ENCODE measurements at places on chromosomes 13 and 19. TPM values are rescaled to one million over a fixed set of nuclear protein-coding genes. Genes with fewer than 3 reads are reported as not detected.

DNA sequence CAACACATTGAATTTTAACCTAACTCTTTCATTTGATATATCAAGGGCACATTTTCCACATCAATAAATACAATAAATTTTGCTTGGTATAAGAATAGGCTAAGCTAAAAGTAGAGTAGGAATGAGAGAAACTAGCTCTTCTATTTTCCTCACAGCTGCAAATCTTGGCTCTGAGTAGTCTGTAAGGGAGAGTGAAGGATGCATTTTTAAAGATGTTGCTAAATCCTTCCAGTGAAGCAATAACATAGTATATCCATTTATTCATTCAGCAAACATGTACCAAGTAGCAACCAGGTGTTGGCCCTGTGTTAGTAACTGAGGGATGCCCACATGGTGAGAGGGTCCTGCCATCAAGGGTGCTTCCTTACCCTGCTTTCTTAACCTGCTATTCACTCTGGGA lies 799.9 kb downstream of the PCDH9 start:
- H3K36me3 ChIP-seq = no peaks in the 10 kb centered on the region

Gene RFPL4A
- not detected for total RNA-seq

DNA sequence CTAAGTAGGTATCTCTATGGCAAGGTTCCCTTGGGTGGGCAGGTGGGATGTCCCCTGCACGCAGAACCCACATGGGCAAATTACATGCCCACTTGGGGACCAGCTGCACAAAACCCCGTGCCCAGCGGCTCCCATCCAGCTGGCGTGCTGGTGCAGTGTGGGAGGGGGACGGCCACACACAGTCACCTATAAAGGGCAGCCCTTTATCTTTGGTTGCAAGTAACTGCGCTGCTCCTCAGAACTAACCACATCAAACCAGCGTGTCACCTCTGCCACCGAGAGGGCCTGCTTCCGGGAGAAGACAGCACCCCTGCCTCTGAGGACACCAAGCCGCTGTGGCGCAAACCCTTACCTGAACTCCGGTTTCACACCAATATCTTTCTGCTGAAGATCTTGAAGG lies 32.2 kb downstream of the ANKRD27 start:
- H3K4me1 ChIP-seq = no peaks in the 10 kb centered on the region
- DNase-seq = no peak
- H3K27me3 ChIP-seq = no peaks in the 10 kb centered on the region
- no peak overlapping the region for H3K4me3 ChIP-seq
- H3K27ac ChIP-seq = no peak overlapping the region

DNA sequence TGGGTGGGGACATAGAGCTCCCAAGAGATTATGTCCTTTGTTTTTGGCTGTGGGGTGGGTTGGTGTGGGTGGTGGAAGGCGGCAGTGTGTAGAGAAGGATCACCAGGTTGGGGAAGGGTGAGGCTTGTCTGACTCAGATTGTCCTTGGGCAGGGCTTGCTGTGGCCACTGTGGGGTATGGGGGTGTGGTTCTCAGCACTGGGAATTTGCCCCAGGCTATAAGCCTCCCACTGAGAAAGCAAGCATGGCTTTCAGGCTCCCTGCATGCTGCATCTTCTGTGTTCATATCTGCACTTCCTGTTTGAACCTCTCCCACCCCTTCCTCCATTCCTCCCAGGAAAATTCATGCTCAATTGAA lies 34.9 kb downstream of the DNAJC15 start:
- no peaks in the 10 kb centered on the region for H3K27me3 ChIP-seq
- H3K27ac ChIP-seq = peak overlapping the region; percentile 30

Gene PRR22
- total RNA-seq = 1.9 TPM

DNA sequence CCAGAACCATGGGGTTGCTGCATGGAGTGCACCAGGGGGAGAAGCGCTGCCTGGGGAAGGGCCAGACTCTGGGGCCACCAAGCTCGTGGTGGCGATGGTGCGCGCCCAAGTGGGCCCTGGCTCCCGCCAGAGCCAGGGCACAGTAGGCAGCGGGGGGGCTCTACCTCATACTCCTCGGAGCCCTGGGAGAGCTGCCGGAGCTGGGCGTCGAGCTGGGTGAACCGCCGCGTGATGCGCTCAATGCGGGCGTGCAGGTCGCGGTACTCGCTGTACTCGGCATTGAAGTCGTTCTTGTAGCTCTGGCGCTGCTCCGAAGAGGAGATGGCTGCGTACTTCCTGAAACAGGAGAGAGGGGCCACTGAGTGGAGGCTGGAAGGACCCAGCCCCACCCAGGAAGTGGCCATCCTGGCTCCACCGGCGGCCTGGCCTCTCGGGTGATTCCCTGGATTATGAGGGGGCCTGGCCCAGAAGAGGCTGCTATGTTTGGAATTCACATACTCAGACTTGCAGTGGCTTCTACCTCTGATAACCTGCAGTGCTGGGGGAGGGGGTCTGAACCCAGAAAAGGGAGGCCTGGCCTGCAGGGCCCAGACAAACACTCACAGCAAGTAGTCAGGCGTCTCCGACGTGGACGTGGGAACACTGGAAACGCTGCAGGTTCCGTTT lies 8.3 kb upstream of the ISYNA1 start:
- no peaks in the 10 kb centered on the region for H3K4me1 ChIP-seq
- H3K27ac ChIP-seq = no peak overlapping the region
- H3K27me3 ChIP-seq = no peaks in the 10 kb centered on the region
- no peak overlapping the region for H3K4me3 ChIP-seq
- H3K36me3 ChIP-seq = peaks cover 14% of the 10 kb centered on the region

GRCh38 chr19:47023448-47023794 lies 3.8 kb downstream of the NPAS1 start:
- H3K36me3 ChIP-seq = no peaks in the 10 kb centered on the region
- H3K27ac ChIP-seq = no peak overlapping the region
- H3K4me1 ChIP-seq = no peaks in the 10 kb centered on the region

- no peaks in the 10 kb centered on the region for H3K36me3 ChIP-seq
- no peak overlapping the region for H3K27ac ChIP-seq
- DNase-seq = no peak
- H3K27me3 ChIP-seq = no peaks in the 10 kb centered on the region
- no peak overlapping the region for H3K4me3 ChIP-seq
Measured at GRCh38 chr13:61144301-61144700, 271.3 kb downstream of the PCDH20 start.

Gene CYP2A6
- not detected for total RNA-seq

Gene DOCK9
- total RNA-seq = 22.5 TPM

- no peaks in the 10 kb centered on the region for H3K36me3 ChIP-seq
- no peak for DNase-seq
- no peaks in the 10 kb centered on the region for H3K27me3 ChIP-seq
- H3K27ac ChIP-seq = no peak overlapping the region
- no peaks in the 10 kb centered on the region for H3K4me1 ChIP-seq
Measured at GRCh38 chr13:76641056-76641455, 245.1 kb downstream of the KCTD12 start.

- no peaks in the 10 kb centered on the region for H3K36me3 ChIP-seq
- H3K4me3 ChIP-seq = no peak overlapping the region
- no peak overlapping the region for H3K27ac ChIP-seq
- H3K4me1 ChIP-seq = no peaks in the 10 kb centered on the region
Measured at GRCh38 chr13:74931698-74932433, 550.1 kb downstream of the TBC1D4 start.

- peaks cover 48% of the 10 kb centered on the region for H3K36me3 ChIP-seq
- H3K4me3 ChIP-seq = peak overlapping the region; percentile 92
- H3K27ac ChIP-seq = no peak overlapping the region
- H3K27me3 ChIP-seq = no peaks in the 10 kb centered on the region
- peaks cover 35% of the 10 kb centered on the region for H3K4me1 ChIP-seq
- DNase-seq = peak; percentile 59
Measured at GRCh38 chr13:110301606-110302553, 5.1 kb downstream of the COL4A1 start.

Gene SPACA4
- not detected for total RNA-seq

- peaks cover 2% of the 10 kb centered on the region for H3K36me3 ChIP-seq
- H3K4me1 ChIP-seq = no peaks in the 10 kb centered on the region
- no peaks in the 10 kb centered on the region for H3K27me3 ChIP-seq
- peak; percentile 64 for DNase-seq
Measured at GRCh38 chr19:4969772-4970531, 1.0 kb downstream of the KDM4B start.

Data from endodermal cell (in vitro differentiated cells).